ENCODE measurements at places on chromosomes 16 and 17. TPM values are rescaled to one million over a fixed set of nuclear protein-coding genes. Genes with fewer than 3 reads are reported as not detected.

- no peak overlapping the region for H3K27ac ChIP-seq
- H3K4me3 ChIP-seq: no peak overlapping the region
- H3K36me3 ChIP-seq: no peaks in the 10 kb centered on the region
- H3K4me1 ChIP-seq: no peaks in the 10 kb centered on the region
These were observed 41.4 kb downstream of the HYDIN start for GRCh38 chr16:71188956-71189712.

GRCh38 chr16:17223576-17223975, 247.2 kb downstream of the XYLT1 start:
- H3K36me3 ChIP-seq: no peaks in the 10 kb centered on the region
- peaks cover 4% of the 10 kb centered on the region for H3K4me1 ChIP-seq
- DNase-seq: no peak
- H3K4me3 ChIP-seq: no peak overlapping the region
- no peak overlapping the region for H3K27ac ChIP-seq

- DNase-seq: no peak
- no peaks in the 10 kb centered on the region for H3K36me3 ChIP-seq
- H3K27me3 ChIP-seq: no peaks in the 10 kb centered on the region
- peaks cover 16% of the 10 kb centered on the region for H3K4me1 ChIP-seq
- H3K4me3 ChIP-seq: no peak overlapping the region
- peak overlapping the region; percentile 77 for H3K27ac ChIP-seq
These were observed 42.7 kb downstream of the SOCS3 start for GRCh38 chr17:78316867-78317789.

GRCh38 chr17:75783803-75784472, 668 bp upstream of the UNK start:
- no peaks in the 10 kb centered on the region for H3K36me3 ChIP-seq
- peaks cover 5% of the 10 kb centered on the region for H3K4me1 ChIP-seq
- H3K4me3 ChIP-seq: peak overlapping the region; percentile 75
- H3K27ac ChIP-seq: peak overlapping the region; percentile 99
- H3K27me3 ChIP-seq: no peaks in the 10 kb centered on the region
- DNase-seq: peak; percentile 62

DNA sequence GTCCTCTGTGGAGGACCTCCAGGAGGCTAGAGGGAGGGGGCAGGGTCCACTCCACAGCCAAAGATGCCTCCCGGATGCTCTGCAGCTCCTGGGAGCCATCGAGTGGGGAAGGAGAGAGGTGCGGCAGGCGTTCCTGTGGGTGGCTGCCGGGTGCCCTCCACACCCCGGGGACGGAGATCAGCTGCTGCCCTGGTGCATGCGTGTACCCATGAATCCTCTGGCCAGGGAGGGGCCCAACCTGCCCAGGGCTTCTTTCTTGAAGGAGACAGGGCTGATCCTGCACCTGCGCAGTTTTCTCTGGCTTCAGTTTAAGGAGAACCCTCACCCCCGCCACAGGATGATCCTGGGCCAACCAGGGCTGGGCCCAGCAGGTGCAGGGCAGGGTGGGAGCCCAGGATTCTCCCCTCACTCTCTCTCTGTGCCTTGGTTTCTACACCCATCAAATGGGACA, 33.5 kb upstream of the DOC2B start:
- H3K4me1 ChIP-seq: no peaks in the 10 kb centered on the region
- H3K36me3 ChIP-seq: no peaks in the 10 kb centered on the region
- DNase-seq: no peak
- H3K4me3 ChIP-seq: no peak overlapping the region
- no peak overlapping the region for H3K27ac ChIP-seq
- no peaks in the 10 kb centered on the region for H3K27me3 ChIP-seq

DNA sequence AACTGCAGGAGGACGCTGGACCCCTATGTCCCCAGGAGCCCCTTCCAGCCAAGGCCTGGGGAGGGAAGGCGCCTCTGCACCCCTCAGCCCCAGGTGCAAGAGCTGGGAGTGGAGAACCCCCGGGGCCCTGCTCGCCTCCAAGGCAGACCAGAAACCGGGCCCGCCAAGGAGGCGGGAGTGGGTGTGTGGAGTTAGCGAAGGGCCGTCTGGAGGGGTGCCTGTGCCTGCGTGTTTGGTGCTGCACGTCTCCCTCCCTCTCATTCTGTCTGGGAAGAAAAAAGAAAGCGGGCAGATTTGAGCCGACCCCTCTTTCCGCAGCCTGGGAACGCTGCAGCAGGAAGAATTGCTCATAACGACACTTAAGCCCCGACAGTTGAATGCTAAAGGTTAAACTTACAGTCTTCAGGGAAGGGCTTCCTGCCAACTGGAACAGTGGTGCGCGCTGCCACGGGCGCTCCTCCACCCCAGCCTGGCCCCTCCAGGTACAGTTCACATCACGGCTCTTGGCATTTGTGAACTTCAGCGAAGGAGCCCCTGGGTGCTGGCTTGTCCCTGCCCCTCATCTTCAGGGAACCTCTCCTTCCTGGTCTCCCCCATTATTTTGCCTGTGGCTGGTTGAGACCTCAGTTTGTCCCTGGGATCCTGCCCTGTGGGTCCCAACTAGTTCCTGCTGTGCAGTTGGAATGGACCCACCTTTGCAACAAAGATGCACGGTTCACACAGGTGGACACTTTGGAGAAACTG, 19.2 kb upstream of the ZFHX3 start:
- H3K27me3 ChIP-seq: no peaks in the 10 kb centered on the region
- H3K4me1 ChIP-seq: peaks cover 5% of the 10 kb centered on the region
- no peak for DNase-seq
- peak overlapping the region; percentile 82 for H3K27ac ChIP-seq
- H3K36me3 ChIP-seq: no peaks in the 10 kb centered on the region
- peak overlapping the region; percentile 6 for H3K4me3 ChIP-seq

DNA sequence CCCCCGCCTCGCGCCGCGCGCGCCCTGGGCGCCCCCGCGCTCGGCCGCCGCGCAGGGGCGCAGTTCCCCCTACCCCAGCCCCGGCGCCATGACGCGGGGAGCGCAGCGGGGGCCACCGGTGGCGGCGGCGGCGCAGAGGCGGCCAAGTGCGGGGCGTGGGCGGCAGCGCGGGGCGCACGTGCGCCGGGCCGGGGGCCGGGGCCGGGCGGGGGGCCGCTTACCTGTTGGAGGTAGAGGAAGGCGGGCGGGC, 108.3 kb downstream of the ENGASE start:
- H3K27me3 ChIP-seq: no peaks in the 10 kb centered on the region
- H3K27ac ChIP-seq: no peak overlapping the region
- no peak overlapping the region for H3K4me3 ChIP-seq

The MMP28 gene
- total RNA-seq: 2.9 TPM

GRCh38 chr17:82023447-82024241, 539 bp downstream of the LRRC45 start:
- peak overlapping the region; percentile 74 for H3K4me3 ChIP-seq
- no peak overlapping the region for H3K27ac ChIP-seq
- no peak for DNase-seq
- H3K36me3 ChIP-seq: no peaks in the 10 kb centered on the region
- no peaks in the 10 kb centered on the region for H3K4me1 ChIP-seq
- no peaks in the 10 kb centered on the region for H3K27me3 ChIP-seq

- DNase-seq: no peak
- H3K27ac ChIP-seq: peak within 1 kb of the TSS; percentile 98
- H3K4me3 ChIP-seq: peak within 1 kb of the TSS; percentile 69
- H3K27me3 ChIP-seq: no peaks in the 10 kb centered on the region
These were observed at the start of gene MAZ for GRCh38 chr16:29806099-29806579. Gene MAZ, plus strand, starts transcription at chr16:29806529. Its CDS starts 173 bp downstream, at chr16:29806702.

DNA sequence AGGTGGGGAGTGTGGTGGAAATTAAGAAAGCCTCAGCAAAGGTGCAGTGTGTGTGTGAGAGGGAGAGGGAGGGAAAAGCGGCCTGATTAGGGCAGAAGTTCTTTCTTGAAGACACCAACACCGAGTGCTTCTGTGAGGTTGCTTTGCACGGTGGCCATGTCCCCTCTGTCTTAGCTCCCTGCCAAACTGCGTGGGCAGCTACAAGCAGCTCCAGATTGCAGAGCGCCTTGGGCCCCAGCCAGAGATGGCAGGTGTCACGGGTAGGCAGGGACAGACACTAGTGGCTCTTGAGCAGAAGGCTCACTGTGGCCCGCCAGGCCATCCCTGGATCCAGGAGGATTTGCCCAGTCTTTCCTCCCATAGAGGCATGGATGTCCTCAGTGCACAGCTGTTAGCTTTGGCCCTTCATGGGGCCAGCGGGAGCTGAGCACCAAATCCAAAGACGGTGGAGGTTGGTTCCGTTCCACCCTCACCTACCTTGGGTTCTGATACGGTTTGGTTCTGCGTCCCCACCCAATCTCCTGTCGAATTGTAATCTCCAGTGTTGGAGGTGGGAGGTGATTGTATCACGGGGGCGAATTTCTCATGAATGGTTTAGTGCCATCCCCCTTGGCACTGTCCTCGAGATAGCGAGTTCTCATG, 21.4 kb downstream of the KIAA0513 start:
- no peak overlapping the region for H3K4me3 ChIP-seq
- H3K36me3 ChIP-seq: no peaks in the 10 kb centered on the region

GRCh38 chr17:40886090-40886489, 1.0 kb upstream of the KRT20 start:
- DNase-seq: no peak
- H3K27ac ChIP-seq: no peak overlapping the region
- no peaks in the 10 kb centered on the region for H3K36me3 ChIP-seq
- no peaks in the 10 kb centered on the region for H3K27me3 ChIP-seq
- no peaks in the 10 kb centered on the region for H3K4me1 ChIP-seq

DNA sequence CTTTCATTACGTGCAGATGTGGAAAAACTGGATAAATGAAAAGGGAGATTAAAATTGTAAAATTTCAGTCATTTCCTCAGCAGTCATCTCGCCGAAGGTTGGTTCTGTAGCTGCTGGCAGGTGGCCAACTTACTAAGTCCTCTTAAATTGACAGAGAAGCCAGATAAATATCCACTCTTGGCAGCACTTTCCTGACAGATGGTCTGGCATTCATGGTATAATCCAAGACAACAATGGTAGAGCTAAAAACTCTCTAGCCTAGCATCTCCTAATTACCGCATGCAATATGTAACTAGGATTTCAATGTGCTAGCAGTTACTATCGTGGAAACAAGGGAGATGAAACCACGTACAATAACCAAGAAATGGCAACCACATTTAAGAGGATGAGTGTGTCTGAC, 306.3 kb downstream of the CNTNAP4 start:
- DNase-seq: no peak
- H3K27me3 ChIP-seq: no peaks in the 10 kb centered on the region
- H3K4me3 ChIP-seq: no peak overlapping the region
- no peak overlapping the region for H3K27ac ChIP-seq

Measured in uterus (tissue), 4 donors.